Metanephros (tissue), 2 donors: ENCODE measurements at places on chromosomes 16 and 17. TPM values are rescaled to one million over a fixed set of nuclear protein-coding genes. Genes with fewer than 3 reads are reported as not detected.

Gene VEZF1
- 61.1 TPM for total RNA-seq

Gene ADAD2
- total RNA-seq: 0.18 TPM

Gene KRT222
- not detected for total RNA-seq

Gene PNMT
- 3.7 TPM for total RNA-seq

Gene ADGRG3
- total RNA-seq: 5.0 TPM

Gene AATK
- 3.2 TPM for total RNA-seq

Gene RASL10B
- total RNA-seq: 8.5 TPM

Gene LGALS9B
- total RNA-seq: not detected

Gene RPL13
- total RNA-seq: 5,169 TPM

Gene CCL17
- total RNA-seq: 1.1 TPM
